ENCODE measurements at places on chromosomes 11 and 22. TPM values are rescaled to one million over a fixed set of nuclear protein-coding genes. Genes with fewer than 3 reads are reported as not detected.

GRCh38 chr11:21543901-21544300, 649.0 kb upstream of the ANO5 start:
- DNase-seq = no peak

- no peak for DNase-seq
Measured at GRCh38 chr11:107247167-107247861, 210.3 kb downstream of the CWF19L2 start.

GRCh38 chr11:59040607-59041006, 45.5 kb upstream of the GLYATL1B start:
- DNase-seq = no peak

Gene CELSR1
- total RNA-seq = 6.2 TPM

Gene CECR2
- not detected for total RNA-seq

Gene OR4X1
- not detected for total RNA-seq

All from HFFc6 (cell line).